ENCODE measurements at places on chromosomes 11 and 22. TPM values are rescaled to one million over a fixed set of nuclear protein-coding genes. Genes with fewer than 3 reads are reported as not detected.

MS4A18 gene
- not detected for total RNA-seq

RIMBP3C gene
- total RNA-seq, result 0.22 TPM

FGF4 gene
- 0.59 TPM for total RNA-seq

PLEKHA7 gene
- 21.0 TPM for total RNA-seq

UCP2 gene
- 62.1 TPM for total RNA-seq

LMO2 gene
- 0.48 TPM for total RNA-seq

TMEM121B gene
- total RNA-seq, result 8.1 TPM

ALX4 gene
- total RNA-seq, result not detected

GLYAT gene
- total RNA-seq, result not detected

CYB5R3 gene
- total RNA-seq, result 97.4 TPM

ATG13 gene
- 79.1 TPM for total RNA-seq

DNA sequence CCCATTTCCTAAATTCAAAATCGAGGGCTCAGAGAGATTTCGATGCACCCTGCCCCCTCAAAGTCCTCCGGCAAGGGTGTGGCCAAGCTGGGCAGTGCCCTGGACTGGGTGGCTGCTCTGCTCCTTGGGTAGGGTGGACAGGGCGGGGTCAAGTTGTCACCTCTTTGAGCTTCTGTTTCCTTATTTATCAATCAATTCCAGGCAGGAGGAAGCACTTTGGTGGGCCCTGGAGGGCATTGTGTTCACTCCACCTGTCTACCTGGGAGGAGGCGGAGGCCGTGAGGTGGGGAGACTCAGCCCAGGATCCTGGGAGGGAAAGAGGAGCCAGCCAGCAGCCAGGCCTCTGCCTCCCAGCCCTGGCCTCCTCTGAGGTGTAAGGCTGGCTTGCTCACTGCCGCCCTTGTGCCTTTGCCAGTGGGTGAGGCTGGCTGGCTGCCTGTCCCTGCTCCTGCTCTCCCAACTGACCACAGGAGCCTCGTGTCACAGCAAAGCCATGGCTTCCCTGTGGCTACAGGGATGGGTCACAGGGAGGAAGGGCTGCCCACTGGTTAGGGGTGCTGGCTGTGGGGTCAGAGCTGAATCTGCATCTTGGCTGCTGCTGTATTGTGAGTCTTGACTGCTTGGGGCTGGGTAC is 25.5 kb upstream of the SHISAL1 start:
- no peak for DNase-seq

- DNase-seq, result peak; percentile 63
Observed at GRCh38 chr22:46072110-46072881, 78.0 kb upstream of the PPARA start.

DNA sequence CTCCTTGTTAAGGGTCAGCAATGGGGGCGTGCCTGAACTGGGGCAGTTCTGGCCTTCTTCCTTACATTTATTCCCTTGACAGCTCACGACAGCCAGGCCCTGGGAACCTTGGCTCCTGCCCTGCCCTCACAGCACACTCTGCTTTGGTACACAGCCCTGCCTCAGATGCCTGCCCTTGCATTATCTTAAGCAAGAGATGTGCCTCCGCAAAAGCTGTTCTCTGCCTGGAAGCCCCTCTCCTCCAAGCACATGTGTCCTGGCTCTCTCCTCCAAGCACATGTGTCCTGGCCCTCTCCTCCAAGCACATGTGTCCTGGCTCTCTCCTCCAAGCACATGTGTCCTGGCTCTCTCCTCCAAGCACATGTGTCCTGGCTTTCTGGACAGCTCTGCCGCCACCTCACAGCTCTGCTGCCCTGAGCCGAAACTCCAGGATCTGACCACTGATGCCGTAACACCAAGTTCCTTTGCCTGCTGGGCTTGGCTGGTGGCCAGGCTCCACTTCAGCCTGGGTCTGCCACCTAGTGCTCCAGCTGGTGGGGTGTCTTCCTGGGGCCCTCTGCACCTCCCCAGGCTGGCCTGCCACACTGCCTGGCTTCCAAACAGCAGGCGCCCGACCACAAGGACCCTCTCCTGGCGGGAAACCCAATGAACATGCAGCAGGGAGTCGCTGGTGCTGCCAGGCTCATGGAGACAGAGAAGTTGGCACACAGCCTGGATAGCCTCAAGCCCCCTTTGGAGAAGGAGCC is 53.0 kb downstream of the SCUBE1 start:
- DNase-seq, result no peak

DNA sequence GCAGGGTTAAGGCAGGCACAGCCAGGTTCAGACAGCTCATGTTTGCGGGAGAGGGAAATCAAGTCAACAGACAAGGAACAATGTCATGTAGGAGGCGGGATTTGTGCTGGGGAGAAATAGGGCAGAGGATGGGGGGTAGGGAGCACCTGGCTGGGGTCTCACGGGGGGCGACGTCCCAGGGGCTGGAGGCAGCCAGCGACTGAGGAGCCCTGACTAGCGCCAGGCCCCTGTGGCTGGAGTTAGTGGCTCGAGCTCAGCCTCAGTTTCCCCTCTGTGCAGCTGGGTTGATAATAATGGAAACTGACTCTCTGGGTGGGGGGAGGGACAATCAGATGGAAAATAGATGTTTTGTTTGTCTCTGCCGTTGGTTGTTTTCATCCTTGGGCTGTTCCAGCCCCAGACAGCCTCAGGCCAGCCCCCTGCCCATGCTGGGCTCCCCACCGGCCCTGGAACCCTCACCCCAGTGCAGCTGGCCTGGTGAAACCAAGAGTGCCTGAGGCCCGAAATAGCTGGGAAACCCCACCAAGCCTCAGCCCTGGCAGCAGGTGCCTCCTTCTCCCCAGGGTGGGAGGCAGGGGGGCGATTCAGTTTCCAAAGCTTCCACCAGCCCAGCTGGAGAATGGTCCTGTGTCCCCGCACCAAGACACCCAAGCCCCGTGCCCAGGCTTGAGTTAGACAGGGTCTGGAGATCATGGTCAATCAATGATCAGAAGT is 44.1 kb downstream of the IGLL5 start:
- DNase-seq, result no peak

DNA sequence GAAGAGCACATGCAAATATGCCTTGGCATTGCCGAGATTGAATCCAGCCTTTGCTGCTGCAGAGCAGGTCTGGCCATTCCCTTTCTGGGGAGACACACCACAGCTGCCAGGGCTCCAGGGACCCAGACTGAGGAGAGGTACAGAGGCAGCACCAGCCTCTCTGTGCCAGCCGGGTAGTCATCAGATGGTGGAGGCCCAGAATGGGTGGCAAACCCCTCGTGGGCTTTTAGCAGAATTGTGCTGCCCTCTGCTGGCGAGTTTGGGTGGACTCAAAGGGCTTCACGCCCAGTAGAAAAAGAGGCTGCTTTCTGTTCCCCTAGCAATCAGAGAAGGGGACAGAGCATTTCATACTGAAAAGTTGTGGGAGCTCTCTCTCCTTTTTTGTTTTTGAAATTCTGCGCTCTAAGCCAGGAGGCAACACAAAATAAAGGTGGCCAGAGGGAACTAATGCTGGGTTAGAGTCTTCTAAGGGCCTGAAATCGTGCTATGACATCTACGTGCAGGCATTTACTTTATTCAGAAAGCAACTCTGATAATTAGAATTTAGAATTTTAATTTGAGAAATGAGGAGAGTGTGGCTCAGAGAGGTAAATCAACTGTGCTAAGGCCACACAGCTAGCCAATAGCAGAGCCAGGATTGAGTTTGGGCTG is 158.8 kb upstream of the NAV2 start:
- peak; percentile 78 for DNase-seq

GRCh38 chr11:67437809-67438157 is 301 bp upstream of the PTPRCAP start:
- no peak for DNase-seq

DNA sequence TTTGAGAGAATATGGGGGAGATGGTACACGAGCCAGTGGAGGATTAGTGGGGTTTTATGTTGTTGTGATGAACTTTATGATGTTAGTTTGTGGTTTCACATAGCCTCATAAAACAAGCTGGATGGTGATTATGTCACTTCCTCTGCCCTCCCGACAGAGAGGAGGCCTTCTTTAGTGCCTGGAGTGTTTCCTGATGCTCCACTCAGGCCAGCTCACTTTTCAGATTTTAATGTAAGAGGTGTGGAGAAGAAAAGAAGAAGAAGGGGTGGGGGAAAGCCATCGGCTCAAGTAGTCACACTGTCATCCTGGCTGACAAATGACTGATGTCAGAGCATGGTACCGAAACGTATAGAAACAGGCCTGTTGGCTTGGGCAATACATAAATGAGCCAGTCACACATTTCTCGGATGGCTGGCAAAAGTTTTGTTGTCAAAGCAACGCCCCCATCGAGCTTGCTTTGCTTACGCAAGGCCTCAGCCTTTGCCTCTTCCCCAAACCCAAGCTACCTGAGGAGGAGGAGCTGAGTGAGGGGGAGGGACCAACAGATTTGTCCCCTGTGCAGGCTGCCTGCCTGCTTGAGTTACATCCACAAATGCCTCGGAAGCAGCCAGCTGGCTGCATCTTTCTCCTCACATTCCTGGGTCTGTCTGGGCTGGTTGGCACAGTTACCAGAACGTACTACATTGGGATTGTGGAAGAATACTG is at the start of gene HEPHL1:
TSS of gene HEPHL1 (plus strand) at position 578 of the 705 bp plus-strand sequence. CDS start at position 593, 15 bp downstream.
- peak; percentile 67 for DNase-seq

GRCh38 chr11:126307706-126308105 is 3.8 kb downstream of the DCPS start:
- DNase-seq, result peak; percentile 52

- DNase-seq, result peak; percentile 92
Observed at GRCh38 chr11:31870609-31871309, 59.6 kb upstream of the PAX6 start.

- no peak for DNase-seq
Observed at GRCh38 chr22:35598396-35598710, 18.8 kb downstream of the MB start.

DNA sequence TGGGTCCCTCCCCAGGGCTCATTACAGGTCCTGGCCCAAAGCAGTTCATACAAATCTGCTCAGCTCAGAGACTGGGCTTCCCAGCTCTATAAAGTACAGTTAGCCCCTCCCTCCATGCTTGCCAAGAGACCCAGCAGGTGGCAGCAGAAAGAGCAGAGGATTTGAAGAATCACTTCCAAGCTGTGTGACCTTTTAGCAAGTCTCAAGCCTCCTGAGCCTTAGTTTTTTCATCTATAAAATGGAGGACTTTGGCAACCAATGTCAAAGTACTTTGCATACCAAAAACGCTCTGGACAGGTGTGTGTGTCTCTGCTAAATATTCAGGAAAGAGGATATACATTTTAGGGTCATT is 26.6 kb downstream of the RELT start:
- no peak for DNase-seq

DNA sequence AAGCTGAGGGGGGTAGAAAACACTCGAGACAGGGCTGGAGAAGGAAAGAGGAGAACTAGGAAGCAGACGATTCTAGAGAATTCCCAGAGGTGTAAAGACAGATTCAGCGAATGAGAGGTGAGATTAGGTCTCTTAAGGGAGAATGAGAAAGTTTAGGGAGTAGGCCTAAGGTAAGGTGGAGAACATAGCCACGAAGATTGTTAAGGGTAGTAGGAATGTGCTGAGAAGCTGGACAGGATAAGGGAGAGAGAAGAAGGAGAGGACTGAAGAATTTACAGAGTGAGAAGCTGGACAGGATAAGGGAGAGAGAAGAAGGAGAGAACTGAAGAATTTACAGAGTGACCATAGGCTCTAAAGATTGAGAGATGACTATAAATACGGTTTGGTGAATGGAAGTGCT is 908 bp downstream of the PPME1 start:
- no peak for DNase-seq

DNA sequence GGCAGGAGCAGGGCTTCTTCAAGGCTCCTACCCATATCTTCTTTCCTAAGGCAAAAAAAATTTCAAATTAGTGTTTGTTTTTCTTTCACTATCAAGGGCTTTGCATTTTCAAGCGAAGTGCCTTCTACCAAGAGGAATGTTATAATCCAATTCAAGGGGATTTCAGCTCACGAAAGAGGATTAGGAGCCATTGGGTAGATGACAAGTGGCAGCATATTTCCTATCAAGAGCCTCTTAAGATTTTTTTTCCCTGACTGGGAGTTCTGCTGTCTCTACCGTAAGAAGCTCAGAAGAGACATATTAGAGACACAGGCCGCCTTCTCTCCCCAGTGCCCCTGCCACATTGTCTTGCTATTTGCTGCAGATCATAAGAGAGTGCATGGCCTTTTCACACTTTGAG is 55.9 kb upstream of the BMAL1 start:
- DNase-seq, result no peak

- DNase-seq, result no peak
Observed at GRCh38 chr11:30147293-30147692, 83.5 kb upstream of the FSHB start.

GRCh38 chr11:35376613-35377012 is 42.7 kb downstream of the SLC1A2 start:
- no peak for DNase-seq

GRCh38 chr22:36757668-36758211 is 18.2 kb downstream of the IFT27 start:
- DNase-seq, result peak; percentile 91

DNA sequence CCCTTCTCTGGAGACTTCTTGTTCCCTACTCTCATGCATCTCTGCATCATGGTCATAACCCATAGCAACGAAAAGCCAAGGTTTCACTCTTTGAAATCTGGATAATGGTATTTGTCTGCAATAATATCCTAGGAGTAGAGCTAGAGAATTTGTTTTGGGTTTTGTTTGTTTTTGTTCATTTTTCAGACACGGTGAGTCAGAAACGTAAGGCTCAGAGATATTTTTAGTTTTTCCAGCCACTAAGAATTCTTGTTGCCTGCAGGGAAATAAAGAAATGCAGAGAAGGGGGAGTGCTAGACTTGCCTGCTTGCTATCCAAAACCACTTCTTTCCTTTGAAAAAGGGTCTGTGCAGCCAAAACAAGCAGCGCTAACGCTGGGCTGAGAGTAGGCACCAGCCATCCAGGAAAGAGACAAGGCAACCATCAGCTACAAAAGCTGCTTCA is 26.0 kb downstream of the POU2AF3 start:
- no peak for DNase-seq

- DNase-seq, result no peak
Observed at GRCh38 chr11:58575377-58576020, at the start of gene LPXN. Gene LPXN (minus strand): TSS chr11:58575856. CDS start chr11:58575772, 84 bp downstream.

DNA sequence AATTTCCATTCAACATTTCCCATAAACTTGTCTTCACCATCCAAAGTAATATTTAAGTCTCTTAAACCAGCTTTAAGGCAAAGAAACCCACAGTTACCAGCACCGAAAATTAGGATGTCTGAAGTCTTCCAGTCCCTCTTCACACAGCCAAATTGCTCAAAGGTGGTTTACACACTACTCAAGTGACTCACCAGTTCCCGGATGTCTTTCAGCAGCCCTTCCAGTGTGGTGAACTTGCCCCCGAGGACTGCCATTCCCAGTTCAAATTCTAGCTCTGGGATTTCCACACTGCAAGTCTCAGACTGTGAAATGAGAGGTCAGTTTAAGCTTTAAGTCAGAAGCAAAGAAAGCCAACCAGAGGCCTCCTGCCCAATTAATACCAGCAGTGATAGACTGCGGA is 5.1 kb downstream of the ZPR1 start:
- no peak for DNase-seq
